ENCODE measurements at places on chromosomes 3 and 15.
A peak's percentile ranks its signal among the peaks of the same experiment; 100 is the strongest.

- no peak for DNase-seq
These were observed 221.7 kb upstream of the TLE3 start for GRCh38 chr15:70319466-70319865.

DNA sequence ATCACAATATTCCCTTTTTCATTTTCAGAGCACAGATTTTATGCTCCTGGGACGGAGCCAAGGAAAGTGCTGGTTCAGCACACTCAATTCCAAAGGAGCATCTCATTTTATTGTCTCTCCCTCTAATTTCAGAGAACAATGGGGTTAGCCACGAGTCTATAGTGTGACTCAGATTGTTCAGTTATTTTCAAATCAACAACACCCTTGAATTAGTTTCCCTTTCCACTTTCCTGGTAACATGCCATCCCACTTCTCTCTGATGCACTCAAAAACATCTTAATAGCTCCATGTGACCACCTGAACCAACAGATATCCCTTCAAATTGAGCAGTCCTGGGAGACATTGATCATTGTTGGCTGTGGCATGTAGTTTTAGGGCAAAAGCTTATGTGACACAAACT is 389.7 kb upstream of the MDFIC2 start:
- no peak for DNase-seq

DNA sequence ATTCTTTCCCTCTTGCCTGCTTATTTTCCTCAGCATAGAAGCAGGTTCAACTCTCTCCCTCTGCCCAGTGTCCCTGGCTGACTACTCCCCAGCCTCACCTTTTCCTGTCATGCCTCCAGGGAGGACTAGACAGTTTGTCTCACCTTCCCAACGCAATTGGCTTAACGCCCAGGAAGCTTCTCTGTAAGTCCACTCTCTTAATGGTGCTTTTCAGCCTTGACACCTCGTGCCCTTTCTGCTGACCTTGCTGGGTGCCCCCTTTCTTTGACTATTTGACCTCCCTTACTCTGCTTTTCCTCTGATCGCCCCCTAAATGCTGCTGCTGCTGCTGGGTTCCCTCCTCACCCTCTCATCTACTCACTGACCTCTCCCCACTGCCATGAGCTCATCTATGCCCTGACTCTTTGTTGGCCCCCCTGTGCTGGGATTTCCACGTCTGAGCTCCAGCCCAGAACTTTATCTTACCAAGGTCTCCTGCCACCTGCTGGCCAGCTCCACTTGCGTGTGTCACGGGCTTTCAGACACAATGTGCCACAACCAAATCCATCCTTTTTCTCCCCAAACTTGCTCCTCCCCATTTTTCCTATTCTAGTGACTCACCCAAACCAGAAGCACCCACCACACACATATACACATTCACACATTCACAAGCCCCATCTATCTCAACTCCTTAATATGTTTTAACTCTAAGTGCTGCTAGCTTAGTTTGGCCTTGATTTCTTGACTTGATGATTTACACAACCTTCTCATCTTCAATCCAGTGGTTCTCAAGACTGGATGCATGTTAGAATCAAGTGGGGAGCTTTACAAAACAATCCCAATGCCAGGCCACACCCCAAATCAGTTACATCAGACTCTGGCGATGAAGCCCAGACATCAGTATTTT is 16.6 kb downstream of the EPB42 start:
- DNase-seq = peak; percentile 27

GRCh38 chr3:151979906-151980305 is 106.5 kb downstream of the SUCNR1 start:
- no peak for DNase-seq

DNA sequence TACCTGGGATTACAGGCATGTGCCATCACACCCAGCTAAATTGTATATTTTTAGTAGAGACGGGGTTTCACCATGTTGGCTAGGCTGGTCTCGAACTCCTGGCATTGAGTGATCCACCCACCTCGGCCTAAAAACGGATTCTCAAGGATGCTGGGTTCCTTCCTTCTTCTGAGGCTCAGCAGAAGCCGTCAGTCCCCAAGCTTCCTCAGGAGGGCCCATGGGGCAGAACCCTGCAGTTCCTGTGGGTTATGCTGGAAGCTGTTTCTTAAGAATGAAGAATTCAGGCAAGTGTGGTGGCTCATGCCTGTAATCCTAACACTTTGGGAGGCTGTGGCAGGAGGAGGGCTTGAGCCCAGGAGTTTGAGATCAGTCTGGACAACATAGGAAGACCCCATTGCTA is 29.0 kb upstream of the ZNF710 start:
- no peak for DNase-seq

DNA sequence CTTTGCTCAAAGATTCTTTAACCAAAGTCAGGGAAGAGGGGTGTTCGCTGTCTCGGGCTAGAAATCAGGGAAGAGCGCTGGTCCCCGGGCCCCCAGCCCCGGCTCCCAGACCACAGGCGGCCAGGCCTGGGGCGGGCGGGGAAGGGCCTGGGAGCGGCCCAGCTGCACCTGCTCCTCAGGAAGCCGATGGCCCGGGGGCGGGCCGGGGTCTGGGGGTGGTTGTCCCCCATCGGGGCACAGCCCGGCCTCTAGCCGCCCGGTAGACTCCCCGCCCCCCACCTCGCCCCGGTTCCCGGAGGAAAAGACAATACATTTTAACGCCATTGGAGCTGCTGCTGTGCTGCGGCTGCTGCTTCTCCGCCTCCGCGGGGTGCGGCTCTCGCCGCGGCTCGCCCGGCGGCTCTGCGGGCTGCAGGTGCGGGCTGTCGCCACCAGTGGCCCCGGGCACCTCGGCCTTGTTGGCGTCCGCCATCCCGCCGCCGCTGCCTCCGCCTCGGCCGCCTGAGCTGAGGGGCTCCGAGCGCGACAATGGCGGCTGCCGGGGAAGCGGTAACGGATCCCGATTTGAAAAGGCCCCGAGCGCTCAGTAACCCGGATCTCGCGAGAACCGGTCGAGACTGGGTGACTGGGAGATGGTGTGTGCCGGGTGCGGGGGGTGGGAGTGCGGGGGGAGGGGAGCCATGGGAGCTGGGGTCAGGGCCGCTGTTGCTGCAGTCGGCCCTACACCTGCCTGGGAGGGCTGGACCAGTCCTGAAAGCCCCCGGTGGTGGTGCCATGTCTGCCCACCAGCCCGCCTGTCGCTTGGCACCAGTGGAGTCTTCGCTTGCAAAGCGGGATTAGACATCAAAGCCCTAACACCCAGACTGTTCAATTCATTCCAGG is at the start of gene MYEF2:
Gene MYEF2 (minus strand): TSS at position 530 of the 882 bp plus-strand sequence. CDS start 58 bp downstream, at position 472.
- DNase-seq = peak; percentile 33

DNA sequence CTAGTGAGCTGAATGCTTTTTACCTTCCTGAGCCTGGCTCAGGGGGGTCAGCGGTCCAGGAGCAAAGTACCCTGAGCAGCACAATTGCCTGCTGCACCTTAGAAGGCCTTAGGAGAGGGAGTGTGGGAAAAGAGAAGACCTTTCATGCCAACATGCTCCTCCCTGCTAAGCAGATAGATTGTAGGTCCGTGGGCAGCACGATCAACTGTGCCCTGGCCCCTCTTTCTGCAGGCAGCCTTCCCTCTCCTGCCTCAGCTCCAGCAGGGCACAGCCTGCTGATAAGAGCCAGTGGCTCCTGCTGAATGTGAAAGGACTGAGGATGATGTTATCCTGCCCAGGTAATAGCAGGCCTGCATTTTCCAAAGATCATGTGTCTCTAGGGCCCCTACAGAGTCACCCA is 4.1 kb downstream of the CORO2B start:
- DNase-seq = no peak

DNA sequence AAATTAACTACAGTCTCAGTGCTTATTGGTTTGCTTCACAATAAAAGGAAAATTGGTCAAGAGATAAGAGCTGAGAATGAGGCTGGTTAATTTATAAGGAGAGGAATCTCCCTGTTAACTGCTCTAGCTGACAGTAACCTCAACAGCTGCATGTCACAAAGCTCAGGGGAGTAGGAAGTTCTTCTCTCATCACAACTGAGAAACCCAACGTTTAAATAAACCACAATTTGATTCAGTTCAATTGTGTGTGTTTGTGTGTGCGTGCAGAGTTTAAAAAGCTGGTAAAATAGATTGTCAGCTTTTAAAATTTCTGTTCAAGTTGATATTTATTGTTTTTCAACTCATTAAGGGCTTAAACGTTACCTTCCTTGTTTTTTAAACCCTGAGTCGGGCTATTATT is 3.5 kb upstream of the TGFBR2 start:
- no peak for DNase-seq

DNA sequence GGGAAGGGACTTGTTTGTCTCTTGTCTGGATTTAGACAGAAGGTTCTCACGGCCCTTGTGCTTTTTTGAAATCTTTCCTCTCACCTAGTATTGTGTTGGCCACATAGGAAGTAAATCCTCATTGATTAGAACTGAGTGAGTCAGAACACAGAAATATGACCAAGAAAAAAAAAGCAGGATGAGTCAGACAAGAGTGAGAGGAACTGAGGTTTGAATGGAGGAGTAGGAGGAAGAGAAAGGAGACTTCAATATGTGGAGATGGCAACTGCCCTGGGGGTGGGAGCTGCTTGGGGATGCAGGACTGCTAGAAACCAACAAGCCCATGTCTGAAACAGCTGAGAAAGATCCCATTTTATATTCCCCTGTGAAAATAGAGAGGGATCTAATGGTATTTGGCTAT is 194.1 kb upstream of the ZBTB20 start:
- no peak for DNase-seq

GRCh38 chr3:133213937-133214336 is 175.7 kb downstream of the TMEM108 start:
- DNase-seq = no peak

DNA sequence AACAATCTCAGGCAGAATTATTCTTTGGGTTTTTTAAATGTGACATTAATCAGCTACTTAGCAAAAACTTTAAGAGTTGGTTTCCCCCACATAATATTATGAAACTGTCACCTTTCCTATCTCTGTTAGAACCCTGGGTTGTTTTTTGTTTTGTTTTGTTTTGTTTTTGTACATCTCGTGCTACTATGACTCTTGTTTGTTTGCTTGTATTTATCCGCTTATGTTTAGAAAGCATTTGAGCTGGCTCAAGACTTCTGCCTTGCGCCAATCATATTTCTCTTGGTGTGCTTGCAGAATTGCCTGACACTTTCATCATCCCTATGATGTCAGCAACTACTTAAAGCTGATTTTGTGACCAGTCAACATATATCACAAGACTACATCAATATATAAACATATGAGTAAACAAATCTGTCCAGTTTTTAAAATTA is 116.9 kb downstream of the DCLK3 start:
- DNase-seq = no peak

DNA sequence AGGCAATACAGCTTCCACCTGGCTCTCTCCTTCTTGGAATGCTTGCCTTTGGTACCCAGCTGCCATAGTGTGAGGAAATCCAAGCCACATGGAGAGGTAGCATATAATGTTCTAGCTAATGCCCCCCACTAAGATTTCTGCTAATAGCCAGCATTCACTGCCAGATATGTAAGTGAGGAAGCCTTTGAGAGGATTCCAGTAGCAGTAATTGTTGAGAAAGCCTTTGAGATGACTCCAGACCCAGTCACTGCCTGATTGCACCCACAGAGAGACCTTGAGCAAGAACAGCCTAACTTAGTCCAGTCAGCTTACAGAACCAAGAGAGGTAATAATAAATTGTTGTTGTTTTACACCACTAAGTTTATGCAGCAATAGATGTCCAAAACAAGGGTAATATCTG is 63.1 kb downstream of the STRIT1 start:
- no peak for DNase-seq

GRCh38 chr15:48861813-48862431 is 16.0 kb upstream of the EID1 start:
- peak; percentile 25 for DNase-seq

GRCh38 chr3:159788291-159788690 is 200.3 kb upstream of the IL12A start:
- no peak for DNase-seq

- DNase-seq = no peak
These were observed 99.4 kb upstream of the TNIK start for GRCh38 chr3:171559586-171559985.

GRCh38 chr15:64144565-64145281 is 6.8 kb upstream of the SNX22 start:
- no peak for DNase-seq

DNA sequence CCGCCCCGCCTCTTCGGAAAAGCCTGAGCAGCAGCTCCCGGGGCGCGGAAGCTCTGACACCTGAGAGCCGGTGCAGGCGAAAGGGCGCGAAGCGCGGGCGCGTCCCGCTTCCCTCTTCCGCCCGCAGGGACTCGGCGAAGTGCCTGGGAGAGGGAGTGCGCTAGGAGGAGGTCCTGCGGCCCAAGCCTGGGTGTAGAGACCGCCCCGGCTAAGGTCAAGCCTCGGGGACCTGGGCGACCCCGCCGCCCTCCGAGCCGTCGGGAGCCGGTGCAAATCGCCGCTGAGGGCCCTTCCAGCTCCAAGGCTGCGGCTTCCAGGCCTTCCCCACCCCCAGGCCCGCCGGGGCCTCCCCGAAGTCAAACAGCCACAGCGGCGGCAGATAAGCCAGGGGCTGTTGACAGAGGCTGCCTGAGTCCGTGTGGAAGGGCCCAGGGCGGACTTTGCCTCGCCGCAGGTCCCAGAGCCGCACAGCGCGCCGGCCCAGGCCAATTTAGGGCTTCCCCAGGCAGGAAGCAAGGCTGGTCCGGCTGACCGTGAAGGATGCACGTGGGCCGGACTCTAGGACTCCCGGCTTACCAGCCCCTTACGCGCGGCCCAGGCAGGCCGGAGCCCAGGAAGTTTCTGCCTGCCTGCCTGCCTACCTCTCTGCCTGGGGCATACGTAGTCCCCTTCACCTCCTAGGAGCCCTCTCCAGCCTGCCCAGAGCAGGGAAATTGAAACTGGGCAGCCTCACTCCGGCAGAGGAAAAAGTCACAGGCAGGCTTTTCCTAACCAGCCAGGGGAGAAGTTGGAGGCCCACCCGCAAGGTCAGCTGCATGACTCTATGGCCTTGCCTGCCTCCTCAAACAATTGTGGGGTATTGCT is 2.3 kb downstream of the ITPKA start:
- no peak for DNase-seq

GRCh38 chr3:4809922-4810321 is 169.3 kb upstream of the BHLHE40 start:
- no peak for DNase-seq

GRCh38 chr3:188052169-188053035 is 101.6 kb upstream of the LPP start:
- DNase-seq = no peak

DNA sequence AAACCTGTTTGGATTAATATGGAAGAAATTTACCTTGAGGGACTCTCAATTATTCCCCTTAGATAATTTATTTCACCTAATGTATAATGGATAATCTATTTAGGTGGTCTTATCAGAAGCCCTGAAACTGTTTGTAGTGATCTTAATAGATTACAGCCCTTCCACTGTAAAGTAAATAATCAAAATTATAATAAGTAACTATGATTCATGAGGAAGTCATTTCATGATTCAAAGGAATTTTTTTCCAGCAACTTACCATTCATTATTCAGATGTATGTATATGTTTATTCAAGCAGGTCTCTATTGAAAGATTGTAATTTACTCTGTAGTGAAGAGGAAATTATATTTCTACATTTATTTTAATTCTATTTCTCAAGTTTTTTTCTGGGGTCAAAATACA is 250.6 kb upstream of the ROBO1 start:
- DNase-seq = no peak

DNA sequence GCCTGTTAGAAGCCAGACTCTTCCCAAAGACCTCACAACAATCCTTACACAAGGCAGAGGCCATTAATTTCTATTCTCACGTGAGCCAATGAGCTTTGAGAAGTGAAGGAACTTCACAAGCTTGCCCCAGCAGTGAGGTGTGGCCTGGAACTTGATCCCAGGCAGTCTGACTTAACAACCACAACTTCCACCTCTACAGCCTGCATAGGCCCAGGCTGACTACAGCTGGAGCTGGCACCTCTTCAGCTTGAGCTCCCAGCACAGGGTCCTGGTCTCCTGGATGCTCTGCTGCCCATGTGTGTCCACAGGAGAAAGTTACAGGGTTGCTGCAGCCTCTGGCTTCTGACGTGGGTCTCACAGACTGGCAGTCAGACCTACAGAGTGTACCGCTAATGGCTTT is 111.0 kb downstream of the ERC2 start:
- no peak for DNase-seq
